ENCODE measurements at places on chromosomes 6 and 20.

DNA sequence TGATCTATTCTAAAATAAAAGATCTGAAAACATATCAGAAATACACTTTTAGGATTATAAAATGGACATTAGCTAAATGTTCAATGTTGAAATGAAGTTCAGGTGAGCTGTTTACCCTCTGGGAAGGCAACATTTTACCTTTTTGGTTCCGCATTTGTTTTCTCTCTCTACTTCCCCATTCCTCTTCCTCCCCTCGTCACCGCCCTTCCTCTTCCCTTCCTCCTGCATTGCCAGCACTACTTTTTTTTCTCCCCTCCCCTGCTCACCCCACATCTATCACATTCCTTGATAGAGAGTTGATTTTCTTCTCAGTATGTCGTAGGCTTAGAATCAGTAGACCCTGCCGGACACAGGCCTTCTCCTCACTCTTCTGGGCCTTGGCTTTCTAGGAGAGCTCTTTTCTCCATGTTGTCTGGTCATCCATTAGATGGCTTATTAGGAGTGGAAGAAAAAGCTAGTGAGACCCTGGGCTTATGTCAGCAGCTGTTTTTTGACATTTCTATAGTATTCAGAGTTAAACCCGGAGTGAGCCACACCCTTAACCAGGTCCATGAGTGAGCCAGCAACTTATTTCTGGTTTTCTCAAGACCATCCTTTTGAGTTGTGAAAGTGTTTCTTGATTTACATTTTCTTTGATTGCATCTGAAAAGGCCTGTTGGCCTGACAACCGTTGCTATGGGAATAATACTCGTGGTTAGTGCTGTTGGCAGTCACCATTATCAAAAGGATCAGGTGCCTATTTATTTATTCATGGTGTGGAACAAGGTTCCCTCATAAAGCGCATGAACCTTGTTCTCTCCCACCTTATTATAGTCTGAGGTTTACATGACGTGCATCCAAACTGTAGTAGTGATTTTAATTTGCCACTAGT, 90.9 kb downstream of the DTD1 start:
- peak; percentile 65 for DNase-seq

GRCh38 chr20:48686238-48687116, 141.3 kb downstream of the PREX1 start:
- no peak for DNase-seq

DNA sequence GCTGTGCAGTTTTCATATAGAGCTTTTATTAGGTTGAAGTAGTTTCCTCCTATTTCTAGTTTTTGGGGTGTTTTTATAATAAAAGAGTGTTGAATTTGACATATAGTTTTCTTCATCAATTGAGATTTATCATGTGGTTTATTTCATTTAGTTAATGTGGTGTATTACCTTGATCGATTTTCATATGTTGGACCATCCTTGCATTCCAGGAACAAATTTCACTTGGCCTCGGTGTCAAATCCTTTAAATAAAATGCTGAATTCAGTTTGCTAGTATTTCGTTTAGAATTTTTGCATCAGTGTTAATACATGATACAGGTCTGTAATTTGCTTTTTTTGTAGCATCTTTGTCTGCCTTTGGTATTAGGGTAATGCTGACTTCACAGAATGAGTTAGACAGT, 6.0 kb downstream of the DYNLT2 start:
- DNase-seq, result no peak

DNA sequence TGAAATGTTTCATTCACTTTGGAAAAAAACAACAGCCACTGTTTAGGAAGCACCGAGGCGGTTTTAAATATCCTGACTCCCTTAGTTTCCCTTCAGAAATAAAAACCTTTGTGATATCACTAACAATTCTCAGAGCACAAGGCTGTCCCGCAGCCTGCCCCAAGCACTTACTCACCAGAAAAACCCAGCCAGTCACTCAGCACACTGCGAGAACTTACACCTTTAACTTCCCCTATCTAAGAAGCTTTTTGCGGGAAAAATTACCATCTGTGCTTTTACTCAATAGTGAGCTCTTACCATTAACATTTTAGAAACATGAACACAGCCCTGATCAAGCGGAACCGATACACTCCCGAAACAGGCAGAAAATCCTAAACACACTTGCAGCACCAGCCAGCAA, 9.3 kb downstream of the ZBTB46 start:
- no peak for DNase-seq

GRCh38 chr20:56924292-56925081, 295.4 kb downstream of the TFAP2C start:
- DNase-seq, result no peak

DNA sequence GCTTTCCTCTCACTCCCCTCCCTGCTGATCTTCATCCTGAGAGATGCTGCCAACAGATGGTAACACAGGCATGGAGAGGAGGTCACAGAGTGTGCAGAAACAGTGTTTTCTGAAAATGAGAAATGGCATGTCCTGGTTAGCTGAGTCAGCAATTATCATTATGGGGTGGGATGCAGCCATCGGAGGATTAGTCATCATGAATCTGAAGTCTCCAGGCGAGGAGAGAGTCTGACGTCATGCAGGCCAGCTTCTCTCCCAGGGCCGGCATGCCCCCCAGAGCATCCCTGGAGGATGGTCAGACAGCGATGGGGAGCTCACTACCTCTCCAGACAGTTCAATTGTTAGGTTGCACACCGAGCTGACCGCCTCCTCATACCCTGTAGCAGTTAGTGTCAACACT, 4.7 kb upstream of the GTSF1L start:
- DNase-seq, result no peak

- no peak for DNase-seq
Measured at GRCh38 chr20:9515214-9515585, 810 bp downstream of the LAMP5 start.

DNA sequence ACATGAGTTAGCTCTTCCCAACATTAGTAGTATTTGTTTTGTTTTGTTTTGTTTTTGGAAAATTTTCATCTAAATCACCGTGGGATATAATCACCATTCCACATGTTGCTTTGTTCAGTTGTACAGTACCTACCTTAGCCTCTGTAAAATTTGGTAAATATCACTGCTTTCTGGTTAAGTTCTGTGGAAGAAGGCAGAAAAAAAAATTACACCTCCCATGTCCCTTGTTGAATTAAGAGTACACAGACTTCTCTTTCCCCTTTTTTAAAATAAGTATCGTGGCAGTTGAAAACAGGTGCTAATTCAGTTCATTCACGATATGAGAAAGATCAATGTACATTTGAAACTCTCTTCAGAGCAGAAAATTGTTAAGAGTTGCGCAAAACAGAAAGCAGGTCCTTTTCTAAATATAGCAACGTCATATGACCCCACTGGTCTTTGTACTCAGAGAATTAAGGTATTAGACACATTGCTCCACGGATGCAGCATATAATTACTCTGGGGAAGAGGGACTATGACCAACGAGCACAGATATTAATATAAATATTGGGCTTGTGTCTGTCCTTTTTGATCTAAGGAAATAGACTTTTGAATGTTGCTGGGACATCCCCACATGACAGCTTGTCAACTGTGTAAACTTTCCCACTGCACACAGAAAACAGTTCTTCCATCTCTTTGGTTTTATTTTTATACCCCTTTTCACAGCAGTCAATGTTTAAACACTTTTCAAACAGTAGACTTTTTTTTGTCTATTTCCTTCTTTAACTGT, 58.6 kb upstream of the ZNF217 start:
- no peak for DNase-seq

DNA sequence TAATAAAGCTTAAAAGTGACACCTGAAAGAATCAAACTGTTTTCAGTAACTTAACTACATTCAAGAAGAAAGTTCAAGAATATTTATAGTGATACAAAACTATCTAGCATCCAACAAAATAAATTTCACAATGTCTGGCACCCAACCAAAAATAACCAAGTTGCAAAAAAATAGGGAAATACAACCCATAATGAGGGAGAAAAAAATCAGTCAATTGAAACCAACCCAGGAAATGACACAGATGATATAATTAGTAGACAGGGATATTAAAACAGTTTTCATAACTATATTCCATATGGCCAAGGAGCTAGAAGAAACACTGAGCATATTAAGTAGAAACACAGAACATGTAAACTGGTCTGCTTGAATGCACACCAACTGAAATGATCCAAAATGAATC, 120.2 kb upstream of the BEND3 start:
- no peak for DNase-seq

GRCh38 chr6:166411721-166412151, 29.0 kb upstream of the MPC1 start:
- no peak for DNase-seq

DNA sequence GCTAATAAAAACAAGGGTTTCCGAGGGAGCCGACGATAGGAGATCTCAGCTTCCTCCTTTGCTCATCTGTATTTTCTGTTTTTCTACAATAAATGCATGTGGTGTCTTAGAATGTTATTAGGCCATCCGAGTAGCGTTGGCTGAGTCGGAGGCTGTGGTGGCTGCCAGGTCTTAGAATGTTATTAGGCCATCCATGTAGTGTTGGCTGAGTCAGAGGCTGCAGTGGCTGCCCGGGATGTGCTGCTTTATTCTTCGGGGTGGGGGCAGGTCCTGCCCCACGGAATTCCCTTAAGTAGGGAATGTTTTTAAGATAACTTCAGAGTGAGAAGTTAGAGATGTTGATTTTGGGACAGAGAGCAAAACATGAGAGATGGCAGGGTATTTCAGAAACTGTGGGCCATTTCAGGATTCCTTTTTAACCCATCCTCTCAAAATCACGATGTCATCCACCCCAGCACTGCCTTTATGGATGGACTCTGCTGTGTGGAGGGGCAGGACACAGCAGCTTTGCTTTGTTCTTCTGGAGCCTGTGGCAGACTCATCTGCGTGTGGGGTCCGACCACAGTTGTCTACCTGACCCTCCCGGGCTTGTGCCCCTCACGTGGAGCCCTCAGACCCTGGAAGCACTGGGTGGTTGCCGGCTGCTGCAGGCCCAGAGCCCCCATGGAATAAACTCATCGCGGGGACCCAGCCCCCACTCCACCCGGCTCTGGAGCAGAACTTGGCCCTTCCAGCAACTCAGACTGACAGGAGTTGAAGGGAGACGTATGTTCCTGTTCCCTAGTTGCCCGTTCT, 20.4 kb downstream of the OSBPL2 start:
- DNase-seq, result no peak

- DNase-seq, result no peak
Measured at GRCh38 chr6:117549611-117550010, 52.7 kb downstream of the GOPC start.

- DNase-seq, result peak; percentile 10
Measured at GRCh38 chr6:11536795-11537194, 754 bp upstream of the TMEM170B start.

Measured in NCI-H2081 (cell line).